ENCODE measurements at places on chromosomes 6 and 20.

DNA sequence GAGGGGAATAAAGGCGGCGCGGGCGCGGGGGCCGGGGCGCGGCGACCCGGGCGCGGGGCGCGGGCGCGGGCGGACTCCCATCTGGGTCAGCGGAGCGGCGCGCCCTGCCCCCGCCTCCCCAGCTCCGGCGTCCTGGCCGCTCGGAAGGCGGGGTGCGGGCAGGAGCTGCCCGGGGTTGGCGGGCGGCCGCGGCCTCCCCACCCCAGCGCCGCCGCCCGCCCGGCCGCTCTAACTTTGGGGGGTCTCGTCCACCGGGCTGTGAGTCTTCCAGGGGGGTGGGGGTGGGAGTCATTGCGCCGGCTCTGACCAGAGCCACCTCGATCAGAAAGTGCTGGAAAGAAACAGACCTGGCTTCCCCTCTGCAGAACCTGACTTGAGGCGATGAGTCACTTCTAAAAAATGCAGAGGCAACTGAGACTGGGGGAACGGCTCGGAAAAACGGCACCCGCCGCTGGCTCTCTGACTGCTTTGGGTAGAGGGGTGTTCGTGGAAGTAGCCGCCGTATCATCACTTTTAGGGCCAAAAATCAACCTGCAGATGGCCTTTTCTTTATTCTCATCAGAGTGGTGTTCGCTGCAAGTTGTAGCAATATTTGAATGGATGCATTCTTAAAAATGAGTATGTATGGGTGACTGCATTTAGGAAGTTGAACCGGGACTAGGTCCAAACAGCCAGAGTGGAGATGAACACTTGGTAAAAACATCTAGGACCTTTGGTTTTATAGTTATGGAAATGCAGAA lies 667 bp downstream of the CAP2 start:
- DNase-seq = peak; percentile 57

GRCh38 chr6:16849988-16850680 lies 88.9 kb upstream of the ATXN1 start:
- no peak for DNase-seq

GRCh38 chr6:80530103-80530502 lies 423.6 kb downstream of the BCKDHB start:
- DNase-seq = peak; percentile 58

DNA sequence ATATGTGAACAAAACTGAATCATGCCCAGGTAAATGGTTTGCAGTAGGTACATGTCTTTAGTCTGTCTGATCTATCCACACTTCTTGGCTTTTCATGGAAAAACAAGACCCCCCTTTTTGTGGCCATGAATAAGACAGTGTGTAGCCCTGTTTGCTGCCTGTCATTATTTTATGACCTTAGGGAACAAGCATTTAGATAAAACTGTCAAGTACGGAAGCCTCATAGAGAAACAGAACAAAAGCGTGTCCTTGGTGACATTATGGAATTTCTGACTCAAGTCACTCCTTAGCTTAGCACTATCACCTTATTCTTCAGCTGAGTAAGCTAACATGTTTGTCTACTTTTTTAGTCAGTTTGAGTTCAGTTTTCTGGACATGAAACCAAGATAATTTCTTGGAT lies 476.2 kb downstream of the ADGRB3 start:
- no peak for DNase-seq

DNA sequence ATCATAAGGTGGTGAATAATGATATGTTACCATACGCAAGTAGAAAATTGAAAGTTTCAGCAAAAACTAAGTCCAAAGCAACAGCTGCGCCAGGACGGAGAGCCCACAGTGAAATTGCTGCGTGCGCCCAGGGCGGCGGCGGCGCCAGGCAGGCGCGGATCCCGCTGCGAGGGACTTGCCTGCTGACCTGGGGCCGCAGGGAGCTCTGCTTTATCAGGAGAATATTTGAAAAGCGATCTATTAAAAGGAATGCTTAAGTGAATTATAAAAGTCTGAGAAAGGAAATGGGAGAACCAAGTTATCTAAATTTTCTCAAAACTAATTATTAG lies 85.4 kb downstream of the THBS2 start:
- DNase-seq = no peak

DNA sequence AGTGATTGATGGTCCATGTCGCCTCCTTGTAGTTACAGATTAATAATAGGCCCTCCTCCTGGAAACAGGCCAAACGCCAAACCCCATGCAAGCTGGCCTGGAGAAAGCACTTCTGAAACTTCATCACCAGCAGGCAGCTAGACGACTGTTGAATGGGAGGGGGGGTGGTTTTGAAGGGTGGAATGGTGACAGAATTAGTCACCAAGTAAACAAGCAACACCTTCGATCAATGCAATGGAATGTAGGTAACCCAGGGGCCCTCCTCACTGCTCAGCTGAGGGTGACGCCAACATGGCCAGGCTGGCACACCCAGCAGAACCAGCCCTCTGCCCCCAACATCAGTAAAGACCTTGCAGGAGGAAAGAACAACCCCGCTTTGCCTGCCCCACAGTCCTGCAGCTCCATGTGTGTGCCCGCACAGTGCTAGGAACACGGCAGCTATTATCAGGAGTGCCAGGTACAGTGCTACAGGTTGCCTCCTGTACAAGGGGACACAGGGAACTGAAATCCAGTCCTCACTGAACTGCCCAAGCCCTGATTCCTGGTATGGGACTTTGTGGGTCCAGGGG lies 2.7 kb downstream of the BCAS1 start:
- DNase-seq = no peak

DNA sequence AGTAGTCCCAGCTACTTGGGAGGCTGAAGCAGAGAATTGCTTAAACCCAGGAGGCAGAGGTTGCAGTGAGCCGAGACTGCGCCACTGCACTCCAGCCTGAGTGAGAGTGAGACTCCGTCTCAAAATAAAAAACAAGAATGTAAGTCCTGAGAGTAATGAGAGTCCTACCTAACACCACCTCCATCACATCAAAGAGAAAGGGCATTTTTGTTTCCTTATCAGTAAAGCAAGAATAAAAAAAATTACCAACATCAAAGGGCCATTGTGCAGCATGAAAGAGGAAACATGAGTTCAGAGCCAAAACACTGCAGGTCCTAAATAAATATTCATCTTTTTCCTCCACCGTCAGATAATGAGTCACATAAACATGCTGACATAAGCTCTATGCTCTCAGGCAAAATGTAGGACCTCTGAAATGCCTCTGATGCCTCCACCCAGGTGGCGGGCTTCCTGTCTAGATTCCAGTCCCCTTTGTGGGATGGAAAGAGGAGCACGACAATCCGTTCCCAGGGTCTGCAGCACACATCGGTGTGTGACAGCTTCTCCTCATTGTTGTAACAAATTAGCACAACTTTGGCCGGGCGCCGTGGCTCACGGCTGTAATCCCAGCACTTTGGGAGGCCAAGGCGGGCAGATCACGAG lies 7.2 kb downstream of the ATP9A start:
- no peak for DNase-seq

GRCh38 chr6:144250276-144250675 lies 34.9 kb upstream of the UTRN start:
- DNase-seq = peak; percentile 10

- DNase-seq = no peak
Observed at GRCh38 chr6:86205980-86206379, 563.3 kb upstream of the SYNCRIP start.

GRCh38 chr6:9921366-9921765 lies 493.5 kb downstream of the TFAP2A start:
- no peak for DNase-seq

DNA sequence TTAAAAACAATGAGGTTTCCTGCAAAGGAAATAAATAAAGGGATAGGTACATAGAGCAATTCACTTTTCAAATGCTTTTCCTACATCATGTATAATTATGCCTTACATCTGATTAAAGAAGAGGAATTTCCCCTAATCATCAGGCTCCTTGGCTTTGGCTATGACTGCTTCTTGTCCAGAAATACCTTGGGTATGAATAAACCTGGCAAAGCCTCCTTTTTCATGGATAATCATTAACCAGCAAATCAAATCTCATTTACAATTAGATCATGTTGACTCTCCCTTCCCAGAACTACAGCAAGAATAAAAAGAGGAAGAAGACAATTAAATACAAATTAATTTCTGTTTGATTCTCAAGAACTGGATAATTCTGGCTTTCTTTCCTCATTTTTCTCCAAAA lies 58.0 kb upstream of the CD2AP start:
- no peak for DNase-seq

- DNase-seq = no peak
Observed at GRCh38 chr6:29465801-29466200, 8.8 kb downstream of the OR2H1 start.

DNA sequence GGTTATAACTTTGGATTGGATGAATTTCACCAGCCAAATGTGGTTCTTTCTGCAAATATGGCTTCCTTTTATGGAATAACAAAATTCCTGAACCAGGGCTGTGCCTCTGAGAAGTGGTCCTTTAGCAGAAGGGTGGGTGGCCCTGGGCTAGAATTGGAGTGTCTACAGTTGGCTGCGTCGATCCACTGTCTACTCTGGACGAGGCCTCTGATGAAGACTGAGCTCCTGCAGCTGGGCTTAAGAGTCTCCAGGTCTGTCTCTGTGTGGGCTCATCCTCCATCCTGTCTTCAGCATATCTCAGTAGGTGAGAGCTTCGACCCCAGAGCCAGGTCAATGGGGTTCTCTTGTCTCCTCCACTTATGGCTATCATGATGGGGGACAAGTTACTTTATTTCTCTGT lies 166.3 kb upstream of the PMEPA1 start:
- no peak for DNase-seq

- DNase-seq = no peak
Observed at GRCh38 chr6:84204011-84204410, 23.4 kb downstream of the CEP162 start.

- peak; percentile 53 for DNase-seq
Observed at GRCh38 chr20:46694484-46694883, 5.2 kb upstream of the TP53RK start.

GRCh38 chr6:43884652-43885022 lies 114.6 kb downstream of the VEGFA start:
- DNase-seq = no peak

DNA sequence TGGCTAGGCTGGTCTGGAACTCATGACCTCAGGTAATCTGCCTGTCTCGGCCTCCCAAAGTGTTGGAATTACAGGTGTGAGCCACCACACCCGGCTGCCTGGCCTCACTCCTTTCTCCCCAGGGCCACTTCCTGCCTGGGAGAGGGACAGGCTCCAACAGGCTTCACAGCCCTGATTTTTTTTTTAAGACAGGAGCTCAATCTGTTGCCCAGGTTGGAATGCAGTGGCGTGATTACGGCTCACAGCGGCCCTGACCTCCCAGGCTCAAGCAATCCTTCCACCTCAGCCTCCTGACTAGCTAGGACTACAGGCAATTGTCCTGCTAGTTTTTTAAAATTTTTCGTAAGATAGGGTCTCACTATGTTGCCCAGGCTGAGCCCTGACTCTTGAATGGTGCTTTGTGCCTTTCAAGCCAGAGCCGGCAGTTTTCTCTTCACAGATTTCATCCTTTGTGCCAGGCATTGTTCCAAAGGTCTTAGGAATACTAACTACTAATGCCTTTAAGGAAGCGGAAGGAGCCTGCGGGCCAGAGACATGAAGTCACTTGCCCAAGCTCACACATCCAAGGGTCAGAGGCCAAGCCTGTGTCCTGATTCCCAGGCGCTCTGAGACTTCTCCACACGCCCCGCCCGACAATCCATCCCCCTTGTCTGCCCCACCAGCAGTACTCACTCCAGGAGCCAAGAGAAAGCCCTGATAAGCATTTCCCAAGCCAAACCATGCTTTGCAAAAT lies 19.2 kb downstream of the CAPN11 start:
- peak; percentile 63 for DNase-seq

- DNase-seq = peak; percentile 88
Observed at GRCh38 chr6:10951675-10952282, 64.9 kb downstream of the SYCP2L start.

GRCh38 chr6:109239160-109239559 lies 143.1 kb downstream of the CD164 start:
- no peak for DNase-seq

DNA sequence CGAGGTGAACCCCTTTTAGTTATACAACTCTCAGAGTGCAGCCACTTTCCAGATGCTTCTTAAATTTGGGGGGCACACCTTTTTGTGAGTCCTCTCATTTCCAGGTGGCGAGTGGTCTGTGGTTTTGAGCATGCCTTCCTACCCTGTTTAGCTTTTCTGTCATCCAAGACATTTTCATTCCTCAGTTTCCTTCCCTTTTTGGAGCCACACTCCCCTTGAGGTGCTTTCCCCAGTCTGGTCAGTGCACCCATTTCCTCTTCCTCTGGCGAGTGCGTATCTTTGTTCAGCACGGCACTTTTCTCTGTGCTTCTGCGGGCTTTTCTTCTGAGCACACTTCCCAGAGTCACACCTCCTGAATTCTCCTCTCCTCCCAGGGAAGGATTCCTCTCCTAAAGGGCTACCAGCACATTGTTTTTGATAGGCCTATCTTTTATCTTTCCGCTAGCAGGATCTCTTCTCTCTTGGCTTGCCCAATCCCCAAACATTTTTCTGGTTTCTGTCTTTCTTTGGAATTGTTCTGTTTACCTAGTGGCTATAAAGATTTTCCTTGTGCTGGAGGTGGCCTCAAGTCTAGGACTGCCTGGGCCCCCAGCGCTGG lies 1.4 kb downstream of the PHF20 start:
- DNase-seq = no peak

DNA sequence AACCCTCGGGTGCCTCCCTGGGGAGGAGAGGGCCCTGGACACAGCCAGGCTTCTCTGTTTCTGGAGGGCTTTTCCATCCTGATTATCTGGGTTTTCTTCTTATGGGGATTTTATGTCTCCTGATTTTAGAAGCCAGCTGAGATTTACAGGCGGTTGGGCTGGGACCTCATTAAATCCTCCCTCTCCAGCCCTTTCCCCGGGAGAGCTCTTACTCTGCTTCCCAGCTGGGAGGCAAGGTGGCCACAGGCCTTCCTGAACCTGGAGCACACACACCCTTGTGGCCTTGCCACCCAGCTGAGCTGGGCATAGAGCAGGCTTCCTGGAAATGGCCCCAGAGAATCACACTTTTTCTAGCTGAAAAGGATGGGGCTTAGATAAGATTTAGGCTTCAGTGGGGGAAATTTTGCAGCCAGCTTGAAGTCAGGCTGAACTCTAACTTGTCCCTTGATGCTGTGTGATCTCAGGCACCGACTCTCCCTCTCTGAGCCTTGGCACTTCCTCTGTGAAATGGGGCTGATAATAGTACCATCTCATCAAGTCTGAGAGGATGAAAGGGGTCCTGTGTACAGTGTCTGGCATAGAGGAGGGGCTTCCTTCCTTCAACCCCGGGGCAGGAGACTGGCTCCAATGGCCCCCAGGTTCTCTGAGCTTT lies 16.6 kb downstream of the VSTM2L start:
- DNase-seq = no peak

- DNase-seq = no peak
Observed at GRCh38 chr6:89536231-89536630, 102.3 kb downstream of the LYRM2 start.

GRCh38 chr6:139625998-139626975 lies 251.8 kb upstream of the CITED2 start:
- DNase-seq = peak; percentile 38

GRCh38 chr6:41449399-41450245 lies 96.6 kb upstream of the FOXP4 start:
- DNase-seq = peak; percentile 42

Data from fibroblast of gingiva (primary cell).